ENCODE measurements at places on chromosomes 16 and 17. TPM values are rescaled to one million over a fixed set of nuclear protein-coding genes. Genes with fewer than 3 reads are reported as not detected.
A peak's percentile ranks its signal among the peaks of the same experiment; 100 is the strongest.

DNA sequence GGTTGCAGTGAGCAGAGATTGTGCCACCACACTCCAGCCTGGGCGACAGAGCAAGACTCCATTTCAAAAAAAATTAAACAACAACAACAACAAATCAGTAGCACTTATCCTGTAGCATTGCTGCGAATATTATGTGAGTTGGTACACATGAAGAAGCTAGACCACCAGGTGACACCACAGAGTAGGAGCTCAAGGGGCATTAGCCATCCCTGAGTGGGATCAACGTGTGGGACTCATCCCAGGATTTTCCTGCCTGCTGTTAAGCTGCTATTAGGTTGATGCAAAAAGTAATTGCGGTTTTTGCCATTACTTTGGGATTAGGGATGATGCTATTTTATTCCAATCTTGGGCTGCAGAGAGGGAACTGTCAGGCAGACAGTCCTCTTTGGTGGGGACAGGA is 47.2 kb downstream of the OTOA start:
- H3K4me1 ChIP-seq, result no peaks in the 10 kb centered on the region
- no peaks in the 10 kb centered on the region for H3K27me3 ChIP-seq
- no peak overlapping the region for H3K4me3 ChIP-seq
- no peak for DNase-seq
- no peaks in the 10 kb centered on the region for H3K36me3 ChIP-seq

DNA sequence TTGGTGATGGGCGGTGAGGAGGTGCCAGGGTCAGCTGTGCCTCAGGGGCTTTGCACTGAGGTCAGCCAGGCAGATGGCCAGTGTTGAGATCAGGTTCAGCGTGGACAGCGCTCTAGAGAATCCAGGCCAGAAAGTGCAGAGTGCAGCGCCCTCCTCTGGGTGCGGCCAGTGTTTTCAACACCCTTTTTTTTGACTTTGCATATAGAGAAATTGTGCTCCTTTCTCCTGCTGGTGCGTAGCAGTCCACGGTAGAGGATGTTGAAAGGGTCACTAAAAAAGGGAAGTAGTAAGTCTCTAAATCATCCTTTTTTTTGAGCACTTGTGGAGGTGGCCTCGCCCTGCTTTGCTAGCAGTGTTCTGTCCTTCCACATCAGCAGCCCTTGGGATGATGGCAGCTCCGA is 53.9 kb downstream of the BANP start:
- H3K36me3 ChIP-seq, result no peaks in the 10 kb centered on the region
- no peak overlapping the region for H3K27ac ChIP-seq
- H3K4me1 ChIP-seq, result peaks cover 9% of the 10 kb centered on the region

DNA sequence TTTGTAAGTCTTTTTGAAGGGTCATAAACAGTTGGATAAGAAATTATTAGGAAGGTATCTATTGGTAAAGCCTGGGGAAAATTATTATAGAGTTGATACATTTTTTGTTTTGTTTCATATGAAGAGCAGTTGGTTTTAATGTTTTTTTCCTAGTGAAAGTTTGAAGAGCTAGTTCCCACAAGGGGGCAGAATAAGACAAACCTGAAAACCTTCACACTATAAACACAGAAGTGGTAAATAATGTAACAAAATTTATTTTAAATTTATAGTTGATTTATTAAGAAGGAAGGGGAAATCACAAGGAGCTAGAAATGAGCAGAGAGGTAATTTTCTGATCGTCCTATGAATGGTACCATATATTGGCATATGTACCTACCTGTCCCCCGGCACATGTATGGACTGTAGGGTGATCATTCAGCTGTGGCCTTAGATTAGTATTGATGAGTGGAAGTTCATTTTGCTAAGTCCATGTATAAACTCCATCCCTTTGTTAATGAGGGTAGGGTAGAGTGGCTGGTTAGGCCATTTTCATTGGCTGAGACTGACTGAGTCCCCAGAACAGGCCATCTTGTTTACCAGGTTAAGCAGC is 116.3 kb downstream of the TANC2 start:
- H3K27me3 ChIP-seq, result no peaks in the 10 kb centered on the region
- no peaks in the 10 kb centered on the region for H3K4me1 ChIP-seq
- H3K27ac ChIP-seq, result no peak overlapping the region
- no peak overlapping the region for H3K4me3 ChIP-seq
- no peak for DNase-seq
- H3K36me3 ChIP-seq, result no peaks in the 10 kb centered on the region

GRCh38 chr17:80791758-80792284 is 199.8 kb upstream of the CHMP6 start:
- DNase-seq, result peak; percentile 32
- H3K4me3 ChIP-seq, result no peak overlapping the region
- no peaks in the 10 kb centered on the region for H3K27me3 ChIP-seq
- peaks cover 3% of the 10 kb centered on the region for H3K4me1 ChIP-seq

- no peaks in the 10 kb centered on the region for H3K27me3 ChIP-seq
- peaks cover 6% of the 10 kb centered on the region for H3K4me1 ChIP-seq
- no peak overlapping the region for H3K27ac ChIP-seq
- H3K36me3 ChIP-seq, result no peaks in the 10 kb centered on the region
- no peak overlapping the region for H3K4me3 ChIP-seq
These were observed 5.5 kb upstream of the MAF start for GRCh38 chr16:79605999-79606398.

GRCh38 chr17:52762147-52762793 is 603.8 kb upstream of the CA10 start:
- no peak overlapping the region for H3K4me3 ChIP-seq
- no peak for DNase-seq
- H3K27ac ChIP-seq, result no peak overlapping the region

GRCh38 chr16:23383881-23384280 is 69.1 kb downstream of the COG7 start:
- H3K4me1 ChIP-seq, result peaks cover 6% of the 10 kb centered on the region
- H3K36me3 ChIP-seq, result no peaks in the 10 kb centered on the region
- H3K4me3 ChIP-seq, result no peak overlapping the region
- no peaks in the 10 kb centered on the region for H3K27me3 ChIP-seq

- H3K4me1 ChIP-seq, result peaks cover 26% of the 10 kb centered on the region
- no peaks in the 10 kb centered on the region for H3K36me3 ChIP-seq
- no peak overlapping the region for H3K4me3 ChIP-seq
- H3K27ac ChIP-seq, result no peak overlapping the region
These were observed 245.6 kb upstream of the GSE1 start for GRCh38 chr16:85367485-85367884.

DNA sequence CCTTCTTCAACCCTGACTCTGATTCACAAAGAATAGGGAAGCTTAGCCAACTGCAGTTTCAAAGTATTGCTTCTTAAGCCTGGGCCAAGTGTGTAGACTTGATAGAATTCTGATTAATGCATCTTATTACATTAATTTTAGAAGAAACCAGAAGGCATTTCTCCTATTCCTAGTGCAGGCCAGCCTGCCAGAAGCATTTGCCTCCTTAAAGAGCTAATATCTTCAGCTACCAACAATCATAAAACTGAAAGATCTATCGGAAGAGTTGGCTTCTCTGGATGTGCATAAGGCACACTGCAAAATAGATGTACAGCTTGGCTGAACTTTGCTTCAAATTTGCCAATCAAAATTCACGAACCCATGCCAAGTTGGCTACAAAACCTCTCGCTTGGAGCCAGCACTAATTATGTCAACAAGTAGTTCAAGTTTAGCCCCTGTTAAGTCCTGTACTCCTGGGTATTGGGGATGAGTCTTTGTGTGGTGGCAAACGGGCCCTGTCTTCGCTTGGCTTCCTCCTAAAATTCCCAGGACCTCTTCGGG is 717.8 kb downstream of the WWOX start:
- H3K27ac ChIP-seq, result no peak overlapping the region
- peak; percentile 5 for DNase-seq
- H3K4me3 ChIP-seq, result no peak overlapping the region

GRCh38 chr17:78933025-78933958 is 8.1 kb upstream of the TIMP2 start:
- no peaks in the 10 kb centered on the region for H3K36me3 ChIP-seq
- peak overlapping the region; percentile 86 for H3K27ac ChIP-seq
- H3K4me1 ChIP-seq, result peaks cover 14% of the 10 kb centered on the region
- DNase-seq, result no peak
- H3K4me3 ChIP-seq, result no peak overlapping the region
- no peaks in the 10 kb centered on the region for H3K27me3 ChIP-seq

DNA sequence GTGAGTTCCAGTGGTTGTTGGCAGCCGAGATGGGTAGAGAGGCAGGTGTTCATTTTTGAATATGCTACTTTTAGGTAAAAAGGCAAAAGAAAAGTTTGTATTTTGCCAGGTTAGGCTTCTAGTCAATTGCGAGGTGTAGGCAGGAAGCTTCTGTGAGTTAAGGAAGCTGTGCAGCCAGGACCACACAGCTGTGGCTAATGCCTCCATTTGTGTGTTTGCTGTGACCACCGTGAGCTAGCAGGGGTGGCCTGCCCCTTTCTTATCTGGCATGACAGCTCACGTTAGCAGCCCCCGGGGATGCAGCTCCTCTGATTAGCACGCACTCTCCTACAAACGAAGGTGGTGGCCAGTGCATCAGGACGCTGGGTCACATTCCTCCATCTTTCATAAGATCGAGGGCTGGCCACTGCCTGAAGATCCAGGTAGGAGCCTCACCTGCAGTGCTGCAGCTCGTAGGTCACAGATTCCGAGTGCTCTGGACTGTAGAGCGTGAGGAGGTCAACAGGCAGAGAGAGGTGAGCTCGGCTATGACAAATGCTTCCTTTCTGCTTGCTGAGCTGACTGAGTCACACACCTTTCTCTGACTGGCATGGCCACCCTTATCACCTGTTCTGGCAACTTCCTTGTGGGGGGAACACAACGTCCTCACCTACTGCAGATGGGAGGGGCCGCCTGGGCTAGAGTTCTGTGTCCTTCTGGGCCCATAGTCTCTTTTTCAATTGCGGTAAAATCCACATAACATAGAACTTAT is 244.4 kb downstream of the HS3ST3B1 start:
- no peak overlapping the region for H3K4me3 ChIP-seq
- DNase-seq, result no peak
- no peaks in the 10 kb centered on the region for H3K36me3 ChIP-seq
- no peaks in the 10 kb centered on the region for H3K27me3 ChIP-seq
- no peaks in the 10 kb centered on the region for H3K4me1 ChIP-seq

DNA sequence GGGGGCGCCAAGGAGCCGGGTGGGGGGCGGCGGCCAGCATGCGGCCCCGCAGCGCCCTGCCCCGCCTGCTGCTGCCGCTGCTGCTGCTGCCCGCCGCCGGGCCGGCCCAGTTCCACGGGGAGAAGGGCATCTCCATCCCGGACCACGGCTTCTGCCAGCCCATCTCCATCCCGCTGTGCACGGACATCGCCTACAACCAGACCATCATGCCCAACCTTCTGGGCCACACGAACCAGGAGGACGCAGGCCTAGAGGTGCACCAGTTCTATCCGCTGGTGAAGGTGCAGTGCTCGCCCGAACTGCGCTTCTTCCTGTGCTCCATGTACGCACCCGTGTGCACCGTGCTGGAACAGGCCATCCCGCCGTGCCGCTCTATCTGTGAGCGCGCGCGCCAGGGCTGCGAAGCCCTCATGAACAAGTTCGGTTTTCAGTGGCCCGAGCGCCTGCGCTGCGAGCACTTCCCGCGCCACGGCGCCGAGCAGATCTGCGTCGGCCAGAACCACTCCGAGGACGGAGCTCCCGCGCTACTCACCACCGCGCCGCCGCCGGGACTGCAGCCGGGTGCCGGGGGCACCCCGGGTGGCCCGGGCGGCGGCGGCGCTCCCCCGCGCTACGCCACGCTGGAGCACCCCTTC is 484 bp downstream of the FZD2 start:
- peak; percentile 34 for DNase-seq
- H3K4me3 ChIP-seq, result no peak overlapping the region
- no peak overlapping the region for H3K27ac ChIP-seq
- H3K27me3 ChIP-seq, result no peaks in the 10 kb centered on the region
- H3K36me3 ChIP-seq, result no peaks in the 10 kb centered on the region

DNA sequence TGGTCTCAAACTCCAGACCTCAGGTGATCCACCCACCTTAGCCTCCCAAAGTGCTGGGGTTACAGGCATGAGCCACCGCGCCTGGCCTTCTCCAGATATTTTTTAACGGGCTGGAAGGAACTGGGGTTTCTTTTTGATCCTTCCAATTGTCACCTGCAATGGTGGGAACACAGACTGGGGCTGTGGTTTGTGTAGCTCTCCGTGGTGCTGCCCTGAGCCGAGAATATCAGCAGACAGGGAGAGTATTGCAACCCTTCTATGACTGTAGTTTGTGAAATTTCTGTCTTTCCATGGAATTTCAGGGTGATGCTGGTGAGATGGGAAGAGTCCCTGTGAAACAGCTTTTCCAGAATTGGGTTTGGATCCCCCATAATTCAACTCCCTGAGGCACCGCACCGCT is 263.5 kb downstream of the ENGASE start:
- no peak for DNase-seq
- H3K27me3 ChIP-seq, result no peaks in the 10 kb centered on the region
- peaks cover 10% of the 10 kb centered on the region for H3K4me1 ChIP-seq

GRCh38 chr17:38353086-38353604 is 1.5 kb downstream of the SOCS7 start:
- peaks cover 46% of the 10 kb centered on the region for H3K4me1 ChIP-seq
- no peak overlapping the region for H3K4me3 ChIP-seq
- DNase-seq, result no peak
- no peaks in the 10 kb centered on the region for H3K27me3 ChIP-seq
- no peaks in the 10 kb centered on the region for H3K36me3 ChIP-seq

MXRA7 gene
- 362 TPM for total RNA-seq

GPRC5C gene
- 183 TPM for total RNA-seq

HOXB2 gene
- 2.6 TPM for total RNA-seq
